ENCODE measurements at places on chromosomes 11 and 22. TPM values are rescaled to one million over a fixed set of nuclear protein-coding genes. Genes with fewer than 3 reads are reported as not detected.

The PAAF1 gene
- total RNA-seq = 6.4 TPM

The TRIM22 gene
- 60.6 TPM for total RNA-seq

The POTEH gene
- not detected for total RNA-seq

The FGF4 gene
- total RNA-seq = not detected

The RASD2 gene
- total RNA-seq = not detected

The SCN2B gene
- not detected for total RNA-seq

The SLC22A8 gene
- not detected for total RNA-seq

The A4GALT gene
- 70.8 TPM for total RNA-seq

The OSBP2 gene
- total RNA-seq = 16.6 TPM

The ZNF70 gene
- total RNA-seq = 1.9 TPM

The IGSF22 gene
- total RNA-seq = 0.26 TPM

The LRRN4CL gene
- total RNA-seq = 0.51 TPM

The RASSF10 gene
- 4.8 TPM for total RNA-seq

The P2RY2 gene
- total RNA-seq = 0.64 TPM

Data from dermis microvascular lymphatic vessel endothelial cell (primary cell).